Fibroblast of villous mesenchyme (primary cell): ENCODE measurements at places on chromosomes 4 and X. TPM values are rescaled to one million over a fixed set of nuclear protein-coding genes. Genes with fewer than 3 reads are reported as not detected.

IBSP gene
- not detected in 2 replicates for total RNA-seq

CXCL5 gene
- 0.32 and 2.2 TPM in 2 replicates for total RNA-seq

SULT1E1 gene
- total RNA-seq = under 0.01 and 0.97 TPM in 2 replicates

LEF1 gene
- total RNA-seq = under 0.01 and 1.6 TPM in 2 replicates

AWAT2 gene
- not detected in 2 replicates for total RNA-seq

GPM6B gene
- under 0.01 and 1.3 TPM in 2 replicates for total RNA-seq

POU3F4 gene
- total RNA-seq = not detected in 2 replicates

ARHGAP36 gene
- not detected in 2 replicates for total RNA-seq

HTN3 gene
- total RNA-seq = not detected in 2 replicates

LRCH2 gene
- total RNA-seq = 5.8 and 8.2 TPM in 2 replicates

AFF2 gene
- 0.32 TPM in 1 of 2 replicates, not detected in the other for total RNA-seq

STS gene
- 4.5 and 6.9 TPM in 2 replicates for total RNA-seq

AR gene
- total RNA-seq = 10.8 and 11.3 TPM in 2 replicates

- no peak for DNase-seq
Measured at GRCh38 chrX:6885909-6886308, 261.6 kb upstream of the STS start.

DNA sequence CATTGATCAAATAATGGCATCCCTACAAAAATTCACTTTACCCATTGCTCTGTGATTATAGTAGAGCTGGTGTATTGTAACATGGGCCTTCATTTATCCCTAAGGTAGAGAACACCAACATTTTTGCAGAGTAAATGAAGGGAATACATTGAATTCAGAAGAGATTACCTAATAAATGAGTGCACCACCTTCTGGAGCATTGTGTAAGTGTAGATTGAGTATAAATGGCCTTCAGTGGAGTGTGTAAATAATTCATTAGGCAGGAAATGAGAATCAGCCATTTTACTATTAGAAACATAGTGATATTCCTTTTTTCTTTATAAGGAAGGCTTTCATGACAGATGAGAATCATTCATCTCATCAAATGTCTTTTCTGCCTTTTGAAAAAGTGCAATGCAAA, 155.8 kb downstream of the FAM47B start:
- peak; percentile 1 for DNase-seq

- DNase-seq = no peak
Measured at GRCh38 chr4:75714011-75714410, 10.4 kb upstream of the USO1 start.

DNA sequence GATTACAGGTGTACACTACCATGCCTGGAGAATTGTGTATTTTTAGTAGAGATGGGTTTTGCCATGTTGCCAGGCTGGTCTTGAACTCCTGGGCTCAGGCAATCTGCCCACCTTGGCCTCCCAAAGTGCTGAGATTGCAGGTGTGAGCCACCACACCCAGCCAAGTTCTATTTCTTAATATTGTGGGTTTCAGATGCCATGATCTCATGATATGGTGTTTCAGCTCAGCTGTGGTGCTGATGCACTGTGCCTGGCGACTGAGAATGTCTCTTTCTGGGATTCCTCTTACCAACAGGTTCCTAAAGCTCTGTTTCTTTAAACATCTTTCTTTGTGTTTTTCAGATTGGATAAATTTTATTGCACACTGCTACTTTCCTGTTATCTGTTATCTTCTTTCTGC, 17.3 kb upstream of the NDUFC1 start:
- no peak for DNase-seq

DNA sequence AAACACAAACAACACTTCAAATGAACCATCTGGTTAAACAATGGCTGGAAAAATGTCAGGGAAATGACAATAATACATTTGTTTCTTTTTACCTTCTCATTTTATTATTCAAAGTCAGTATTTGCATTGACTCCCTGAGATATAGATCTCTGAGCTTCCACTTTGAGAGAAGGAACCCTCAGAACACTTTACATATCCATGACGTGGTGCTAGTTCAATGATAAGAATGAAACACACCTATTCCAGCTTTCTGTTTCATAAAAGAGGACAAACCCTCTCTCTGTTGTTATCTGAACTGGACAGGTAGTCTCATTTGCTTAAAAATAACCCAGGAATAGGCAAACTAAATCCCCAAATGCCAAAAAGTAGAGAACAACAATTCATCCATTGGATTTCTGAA, 65.3 kb upstream of the CCSER1 start:
- no peak for DNase-seq

GRCh38 chrX:65671286-65671685, 3.8 kb downstream of the MSN start:
- DNase-seq = no peak

DNA sequence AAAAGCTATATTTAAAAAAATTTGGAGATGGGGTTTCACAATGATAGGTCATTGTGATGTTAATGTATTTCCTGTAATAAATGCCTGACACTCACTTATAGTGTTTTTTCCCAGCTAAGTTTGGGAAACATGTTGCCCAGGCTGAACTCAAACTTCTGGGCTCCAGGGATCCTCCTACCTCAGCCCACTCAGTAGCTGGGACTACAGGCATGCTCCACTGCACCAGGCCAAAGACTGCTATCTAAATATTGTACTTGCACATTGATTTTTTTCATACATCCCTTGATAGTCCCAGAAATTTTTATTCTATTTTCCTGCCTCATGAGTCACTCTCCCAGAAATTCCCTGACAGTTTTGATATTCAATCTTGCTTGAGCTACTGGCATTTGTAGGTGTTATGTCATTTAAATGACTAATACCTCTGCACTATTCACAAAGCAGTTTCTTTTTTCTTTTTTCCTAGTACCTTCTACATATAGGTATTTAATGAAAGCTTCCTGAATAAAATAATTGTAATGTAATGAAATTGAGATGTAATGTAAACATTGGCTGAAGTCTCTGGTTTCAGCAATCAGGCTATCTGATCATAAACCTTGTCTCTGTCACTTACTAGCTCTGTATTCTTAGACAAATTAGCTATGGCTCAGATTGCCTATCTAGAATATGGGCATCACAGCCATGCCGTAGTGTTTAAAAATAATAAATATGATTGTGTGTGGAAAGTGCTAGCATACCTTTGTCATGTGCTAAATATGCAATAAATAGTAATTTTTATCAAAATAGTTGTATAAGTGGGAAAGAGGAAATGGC, 1973.0 kb upstream of the AGA start:
- DNase-seq = no peak

DNA sequence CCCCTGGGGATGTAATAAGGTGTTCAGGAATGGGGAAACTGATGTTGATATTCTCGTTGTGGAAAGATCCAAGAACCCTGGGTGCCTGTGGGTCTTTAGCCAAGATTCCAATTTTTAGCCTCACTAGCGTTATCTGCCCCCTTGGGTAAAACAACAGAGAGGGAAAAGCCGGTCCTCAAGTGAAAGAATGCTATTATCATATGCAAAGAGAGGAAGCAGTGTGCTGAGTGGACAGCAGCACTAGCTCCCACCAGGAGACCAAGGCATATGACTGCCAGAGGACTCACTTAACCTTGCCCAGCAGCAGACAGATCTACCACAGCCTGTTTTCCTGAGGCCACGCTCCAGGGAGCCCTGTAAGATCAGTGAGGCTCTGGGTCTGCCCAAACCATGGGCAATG, 257.9 kb upstream of the CPEB2 start:
- DNase-seq = no peak

GRCh38 chrX:10041383-10041782, 74.2 kb downstream of the CLDN34 start:
- no peak for DNase-seq

GRCh38 chr4:126087101-126087500, 772.3 kb downstream of the FAT4 start:
- DNase-seq = no peak

- peak; percentile 14 for DNase-seq
Measured at GRCh38 chr4:84498203-84498934, 723 bp downstream of the NKX6-1 start.

- no peak for DNase-seq
Measured at GRCh38 chr4:80986011-80986410, 44.5 kb upstream of the BMP3 start.

GRCh38 chr4:86359944-86360478, at the start of gene MAPK10:
TSS of gene MAPK10 (minus strand) at chr4:86360053.
- DNase-seq = peak; percentile 89

GRCh38 chrX:110037178-110037577, 34.3 kb downstream of the TMEM164 start:
- no peak for DNase-seq

DNA sequence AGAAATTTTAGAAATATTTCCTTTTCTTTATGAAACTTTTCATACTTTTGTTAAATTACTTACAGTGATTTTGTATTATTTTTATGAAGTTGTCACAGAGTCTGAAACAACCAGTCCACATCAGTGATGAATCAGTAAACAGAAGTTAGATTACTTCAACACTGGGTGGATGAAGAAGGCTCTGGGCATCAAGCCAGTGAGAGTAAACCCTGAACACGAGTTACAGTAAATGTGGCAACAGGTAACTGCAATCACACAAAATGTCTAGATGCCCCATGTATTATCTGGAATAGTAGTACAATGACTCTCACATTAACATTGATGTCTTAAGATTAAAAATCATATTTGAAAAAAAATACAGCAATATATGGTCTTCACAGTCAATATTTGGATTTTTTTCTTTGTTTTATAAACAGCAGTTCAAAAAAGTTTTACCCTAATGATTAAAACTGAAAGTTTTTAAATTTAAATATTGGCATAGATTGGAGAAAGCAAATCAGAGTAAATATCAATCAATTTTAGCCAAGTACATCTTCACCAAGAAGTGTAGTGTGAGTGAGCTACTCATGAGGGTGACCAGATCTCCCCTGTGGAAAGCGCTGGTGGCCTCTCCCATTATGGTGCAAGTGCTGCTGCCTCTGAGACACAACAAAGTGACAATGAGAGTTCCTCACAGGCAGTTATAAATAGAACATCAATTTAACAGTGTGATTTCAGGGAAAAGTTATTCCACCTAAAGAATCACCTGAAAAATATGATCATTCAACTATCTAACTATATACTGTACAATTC, 63.2 kb upstream of the UGT2B7 start:
- DNase-seq = no peak

GRCh38 chrX:138858438-138858837, 146.9 kb upstream of the FGF13 start:
- peak; percentile 52 for DNase-seq

DNA sequence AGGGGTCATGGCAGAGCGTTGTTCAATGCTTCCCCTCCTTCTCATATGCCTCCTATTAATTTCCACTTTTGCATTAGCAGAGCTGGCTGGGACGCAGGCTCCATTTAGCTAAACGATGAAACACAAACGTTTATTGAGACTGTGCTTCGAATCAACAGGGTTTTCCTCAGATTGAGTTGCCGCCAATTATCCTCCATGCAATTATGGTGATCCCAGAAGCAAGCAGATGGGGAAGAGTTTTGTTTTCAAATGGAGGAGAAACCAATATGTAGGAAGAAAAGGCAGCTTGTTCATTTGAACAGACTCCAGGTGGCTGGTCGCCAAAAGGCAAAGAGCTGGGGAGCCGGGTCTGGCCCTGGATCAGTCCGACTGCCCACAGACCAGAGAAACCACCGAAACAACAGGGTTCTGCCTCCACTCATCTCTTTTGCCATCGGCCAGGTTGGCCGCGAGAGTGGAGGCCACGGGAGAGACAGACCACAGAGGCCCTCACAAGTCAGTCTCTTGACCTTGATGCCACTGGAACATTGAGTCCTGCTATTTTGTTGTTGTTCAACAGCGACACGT, 184.8 kb downstream of the GBA3 start:
- no peak for DNase-seq

DNA sequence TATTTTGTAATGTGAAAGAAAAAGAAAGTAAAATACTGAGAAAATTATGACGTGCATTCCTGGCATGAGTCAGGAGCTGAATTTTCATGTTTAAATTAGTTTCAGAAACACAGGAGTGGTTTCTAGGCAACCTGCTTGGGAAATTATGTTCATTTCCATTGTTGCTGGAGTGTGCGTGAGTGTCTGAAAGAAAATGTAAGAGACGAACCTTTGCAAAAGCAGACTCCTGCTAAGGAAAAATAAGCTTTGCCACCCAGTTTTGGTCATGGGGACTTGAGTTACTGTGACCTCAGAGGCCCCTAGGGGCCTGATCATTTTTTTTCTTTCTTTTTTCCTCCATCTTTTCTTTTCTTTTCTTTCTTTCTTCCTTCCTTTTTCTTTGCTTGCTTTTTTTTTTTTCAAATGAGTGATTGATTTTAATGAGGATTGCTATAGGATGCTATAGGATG, 18.8 kb upstream of the CHRNA9 start:
- peak; percentile 95 for DNase-seq

DNA sequence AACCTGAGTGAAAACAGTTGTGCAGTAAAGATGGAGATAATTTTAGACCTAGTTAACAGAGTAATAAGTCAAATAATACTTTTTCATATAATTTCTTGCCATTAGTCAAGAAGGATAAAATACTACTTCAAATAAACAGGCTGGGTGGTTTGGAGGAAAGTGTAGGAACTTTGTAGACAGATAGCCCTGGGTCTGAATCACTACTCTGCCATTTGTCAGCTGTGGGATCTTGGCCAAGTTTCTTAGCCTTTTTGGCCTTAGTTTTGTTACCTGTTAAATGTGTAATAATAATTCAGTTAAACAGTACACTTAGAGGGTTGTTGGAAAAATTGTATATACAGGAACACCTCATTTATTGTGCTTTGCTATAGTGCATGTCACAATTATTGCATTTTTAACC, 163.7 kb downstream of the NPNT start:
- no peak for DNase-seq

GRCh38 chrX:111191598-111191997, 78.7 kb downstream of the CAPN6 start:
- DNase-seq = no peak

GRCh38 chrX:19388741-19389140, 45.0 kb downstream of the PDHA1 start:
- DNase-seq = no peak

DNA sequence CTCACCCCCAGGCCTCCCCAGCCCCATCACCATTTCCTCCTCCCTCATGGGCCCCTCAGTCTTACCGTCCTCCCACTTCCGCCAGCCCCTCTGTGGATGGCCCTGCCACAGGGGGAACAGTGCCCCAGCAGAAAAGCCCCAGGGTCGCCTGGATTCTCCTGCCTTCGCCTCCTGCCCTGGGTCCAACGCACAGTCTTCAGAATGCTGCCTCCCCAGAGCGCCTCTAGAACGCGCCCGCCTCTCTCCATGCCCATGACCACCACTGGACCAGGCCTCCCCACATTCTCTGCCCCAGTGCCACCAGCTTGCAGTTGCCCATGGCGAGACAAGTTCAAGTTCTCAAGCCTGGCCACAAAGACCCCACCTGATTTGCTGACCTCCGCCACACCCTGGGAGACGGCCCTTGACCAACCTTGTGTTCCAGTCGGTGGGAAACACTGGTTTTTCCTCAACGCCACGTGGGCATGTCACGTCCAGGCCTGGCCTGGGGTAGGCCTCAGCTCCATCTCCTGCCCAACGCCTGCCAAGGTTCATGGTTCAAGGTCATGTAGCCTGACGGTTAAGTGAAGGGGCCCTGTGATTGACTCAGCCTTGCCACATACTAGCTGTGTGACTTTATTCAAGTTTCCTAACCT, 634 bp upstream of the PLXNB3 start:
- DNase-seq = no peak
